ENCODE measurements at places on chromosomes 7 and 10.
A peak's percentile ranks its signal among the peaks of the same experiment; 100 is the strongest.

DNA sequence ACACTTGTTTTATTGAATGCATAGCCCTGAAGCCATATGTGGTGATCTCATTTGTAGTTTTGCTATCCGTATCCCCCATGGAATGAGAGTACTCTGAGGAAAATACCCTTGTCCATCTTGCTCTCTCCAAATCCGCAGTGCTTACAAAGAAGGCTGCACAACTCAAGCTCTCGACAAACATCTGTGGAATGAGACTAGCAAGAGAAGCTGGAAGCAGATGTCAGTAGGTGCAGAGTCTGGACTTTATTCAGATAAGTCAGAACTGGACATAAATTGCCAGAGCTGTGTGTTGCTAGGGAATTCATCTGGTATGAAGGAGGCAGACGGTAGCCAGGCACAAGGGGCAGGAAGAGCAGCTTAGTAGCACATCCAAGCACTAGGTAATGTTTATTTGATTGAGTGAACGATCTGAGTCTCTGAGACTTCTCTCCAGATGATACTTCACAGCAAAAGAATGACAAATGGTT is 1046.2 kb downstream of the XPNPEP1 start:
- no peak for DNase-seq

DNA sequence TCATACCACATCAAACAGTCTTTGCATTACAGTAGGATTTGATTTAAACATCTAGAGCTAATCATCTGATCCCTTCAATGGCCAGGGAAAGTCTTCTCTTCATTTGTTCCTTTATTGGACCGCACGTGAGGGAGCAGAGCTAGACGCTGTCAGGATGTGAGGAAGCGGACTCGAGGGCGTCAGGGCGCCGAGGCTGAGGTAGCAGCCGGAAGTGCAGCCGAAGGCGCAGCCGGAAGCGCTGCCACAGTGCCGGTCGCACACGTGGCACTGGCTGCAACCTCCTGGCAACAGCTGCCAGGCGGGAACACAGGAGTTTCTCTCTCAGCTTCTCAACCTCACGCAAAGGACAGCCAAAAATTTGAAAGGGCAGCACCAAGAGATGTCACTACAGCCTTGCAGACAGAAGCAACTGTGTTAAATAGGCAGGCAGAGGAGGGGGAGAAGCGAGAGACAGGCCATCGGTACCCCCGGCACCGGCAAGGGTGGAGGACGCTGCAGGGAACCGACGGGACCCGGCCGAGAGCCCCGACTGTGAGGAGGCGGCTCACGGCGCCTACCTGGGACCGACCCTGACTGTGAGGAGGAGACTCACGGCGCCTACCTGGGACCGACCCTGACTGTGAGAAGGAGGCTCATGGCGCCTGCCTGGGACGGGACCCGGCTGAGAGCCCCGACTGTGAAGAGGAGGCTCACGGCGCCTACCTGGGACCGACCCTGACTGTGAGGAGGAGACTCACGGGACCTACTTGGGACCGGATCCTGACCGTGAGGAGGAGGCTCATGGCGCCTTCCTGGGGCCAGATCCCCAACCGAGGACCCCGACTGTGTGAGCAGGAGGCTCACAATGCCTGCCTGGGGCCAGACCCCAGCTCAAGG is 32.3 kb downstream of the VIPR2 start:
- DNase-seq: no peak

GRCh38 chr10:79050896-79051555 is 17.7 kb upstream of the ZMIZ1 start:
- DNase-seq: no peak

DNA sequence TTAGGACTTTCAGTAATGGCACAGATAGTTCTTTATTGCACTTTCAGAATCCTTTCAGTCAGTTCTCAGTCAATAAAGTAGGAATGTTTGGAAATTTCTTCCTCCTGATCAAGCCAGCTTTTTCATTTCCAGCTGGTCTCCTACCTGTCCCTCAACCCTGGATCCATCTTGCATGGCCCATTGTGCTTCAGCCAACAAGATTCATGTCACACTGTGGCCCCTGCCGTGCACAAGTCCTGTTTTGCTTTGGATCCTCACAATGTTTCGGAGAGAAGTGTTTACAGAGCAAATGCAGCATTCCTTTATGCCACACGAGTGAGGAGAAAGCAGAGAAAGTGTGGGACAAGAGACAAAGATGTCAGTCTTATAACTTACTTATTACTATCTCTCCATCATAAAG is 1694.7 kb upstream of the LRRTM3 start:
- no peak for DNase-seq

GRCh38 chr10:94358480-94358879 is 4.3 kb downstream of the NOC3L start:
- DNase-seq: no peak

- DNase-seq: no peak
Measured at GRCh38 chr10:24425151-24425550, 216.2 kb downstream of the KIAA1217 start.

DNA sequence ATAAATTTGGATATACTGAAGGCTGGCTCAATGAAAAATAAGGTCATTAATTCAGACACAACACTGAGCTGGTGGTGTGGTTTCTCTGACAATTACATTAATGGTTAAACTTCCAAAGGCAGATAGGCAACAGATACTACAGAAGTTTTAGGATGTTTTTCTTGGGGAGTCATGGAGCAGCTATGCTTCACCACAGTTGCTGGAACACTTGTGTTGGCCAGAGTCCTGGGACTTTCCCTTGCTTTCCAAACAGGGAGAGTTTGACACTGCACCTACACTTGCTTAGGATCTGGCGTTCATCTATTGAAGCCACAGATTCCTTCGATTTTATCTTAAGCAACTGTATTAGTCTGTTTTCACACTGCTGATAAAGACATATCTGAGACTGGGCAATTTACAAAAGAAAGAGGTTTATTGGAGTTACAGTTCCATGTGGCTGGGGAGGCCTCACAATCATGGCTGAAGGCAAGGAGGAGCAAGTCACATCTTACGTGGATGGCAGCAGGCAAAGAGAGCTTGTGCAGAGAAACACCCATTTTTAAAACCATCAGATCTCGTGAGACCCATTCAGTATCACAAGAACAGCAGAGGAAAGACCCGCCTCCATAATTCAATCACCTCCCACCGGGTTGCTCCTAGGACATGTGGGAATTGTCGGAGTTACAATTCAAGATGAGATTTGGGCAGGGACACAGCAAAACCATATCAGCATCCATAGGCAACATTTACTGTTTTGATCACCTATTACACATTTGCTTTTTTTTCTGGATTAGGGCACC is 27.8 kb upstream of the TMEM178B start:
- DNase-seq: no peak

GRCh38 chr7:142632271-142633134 is 116.8 kb upstream of the PRSS1 start:
- DNase-seq: peak; percentile 61

GRCh38 chr10:93425861-93426260 is 56.3 kb downstream of the MYOF start:
- no peak for DNase-seq

DNA sequence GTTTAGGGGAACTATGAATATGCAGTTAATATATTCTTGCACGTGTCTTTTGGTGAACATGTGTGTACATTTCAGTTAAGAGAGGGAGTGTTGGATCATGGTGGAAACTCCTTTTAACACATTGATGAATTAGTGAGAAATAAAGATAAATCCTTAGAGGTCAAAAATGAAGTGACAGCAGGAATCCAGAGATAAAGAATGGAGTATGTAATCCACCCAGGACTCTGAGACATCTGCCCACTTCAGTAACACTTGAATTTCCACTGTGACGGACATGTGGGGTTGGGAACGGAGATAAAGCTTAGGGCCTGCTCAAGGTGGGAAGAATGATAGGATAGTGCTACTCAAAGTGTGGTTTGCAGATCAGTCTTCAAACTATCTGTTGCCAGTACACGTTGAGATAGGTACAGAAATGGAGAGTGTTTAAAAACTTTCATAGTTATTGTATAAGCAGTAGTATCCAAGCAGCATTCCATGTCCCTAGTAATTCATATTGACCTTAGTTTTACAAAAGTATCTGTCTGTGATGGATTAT is 6.6 kb upstream of the RELN start:
- DNase-seq: no peak

GRCh38 chr10:71659111-71659634 is 60.4 kb downstream of the C10orf105 start:
- DNase-seq: no peak

GRCh38 chr10:74255214-74255613 is 104.2 kb downstream of the ADK start:
- no peak for DNase-seq

- DNase-seq: no peak
Measured at GRCh38 chr7:132377703-132378584, 198.3 kb downstream of the PLXNA4 start.

DNA sequence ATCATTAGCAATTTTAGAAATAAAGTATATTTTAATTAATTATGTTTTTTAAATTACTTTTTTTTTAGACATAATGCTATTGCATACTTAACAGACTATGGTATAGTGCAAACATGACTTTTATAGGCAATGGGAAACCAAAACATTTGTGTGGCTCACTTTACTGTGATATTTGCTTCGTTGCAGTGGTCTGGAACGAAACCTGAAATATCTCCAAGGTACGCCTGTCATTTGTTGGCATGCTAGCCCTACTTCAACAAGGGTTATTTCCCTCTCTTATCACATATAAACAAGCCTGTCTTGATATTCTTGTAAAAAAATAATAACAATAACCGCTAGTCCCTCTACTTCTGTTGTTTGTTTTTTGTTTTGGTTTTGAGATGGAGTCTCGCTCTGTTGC is 74.2 kb downstream of the TYW1B start:
- no peak for DNase-seq

DNA sequence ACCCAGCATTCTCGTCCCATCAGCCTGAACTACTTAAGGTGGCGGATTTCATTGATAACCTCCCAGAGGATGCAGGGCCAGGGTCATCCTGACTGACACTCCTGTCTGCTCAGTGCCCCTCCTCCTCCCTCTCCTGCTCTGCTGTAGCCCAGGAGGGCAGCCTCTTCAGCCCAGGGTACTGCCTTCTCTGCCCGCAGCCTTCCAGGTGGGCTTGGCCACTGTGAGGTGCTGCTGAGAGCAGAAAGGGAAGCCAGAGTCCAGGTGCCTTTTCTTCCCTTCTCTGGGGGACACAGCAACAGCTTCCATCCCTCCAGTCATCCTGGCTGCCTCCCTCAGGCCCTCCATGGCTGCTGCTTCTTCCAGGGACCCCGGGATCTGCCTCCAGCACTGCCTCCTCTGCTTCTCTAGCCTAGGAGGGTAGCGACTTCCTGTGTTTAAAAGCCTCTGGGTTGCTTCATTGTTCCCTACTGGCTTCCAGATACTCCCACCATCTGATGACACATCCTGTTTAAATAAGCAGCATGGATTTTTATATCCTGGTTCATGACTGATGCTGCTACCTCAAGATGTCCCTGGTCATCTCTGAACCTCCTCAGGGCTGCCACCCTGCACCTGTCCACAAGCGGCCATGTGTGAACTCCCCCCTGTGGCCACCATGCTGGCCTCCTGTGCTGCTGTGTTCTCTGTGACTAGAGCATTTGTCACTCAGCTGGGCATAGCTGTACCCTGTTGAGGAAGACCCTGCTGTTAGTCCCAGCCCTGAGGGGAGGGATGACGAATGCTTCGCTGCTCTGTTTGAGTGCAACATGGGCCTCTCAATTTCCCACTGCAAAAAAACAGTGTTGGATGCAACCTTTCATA is 55.8 kb downstream of the AKR1C4 start:
- DNase-seq: no peak

DNA sequence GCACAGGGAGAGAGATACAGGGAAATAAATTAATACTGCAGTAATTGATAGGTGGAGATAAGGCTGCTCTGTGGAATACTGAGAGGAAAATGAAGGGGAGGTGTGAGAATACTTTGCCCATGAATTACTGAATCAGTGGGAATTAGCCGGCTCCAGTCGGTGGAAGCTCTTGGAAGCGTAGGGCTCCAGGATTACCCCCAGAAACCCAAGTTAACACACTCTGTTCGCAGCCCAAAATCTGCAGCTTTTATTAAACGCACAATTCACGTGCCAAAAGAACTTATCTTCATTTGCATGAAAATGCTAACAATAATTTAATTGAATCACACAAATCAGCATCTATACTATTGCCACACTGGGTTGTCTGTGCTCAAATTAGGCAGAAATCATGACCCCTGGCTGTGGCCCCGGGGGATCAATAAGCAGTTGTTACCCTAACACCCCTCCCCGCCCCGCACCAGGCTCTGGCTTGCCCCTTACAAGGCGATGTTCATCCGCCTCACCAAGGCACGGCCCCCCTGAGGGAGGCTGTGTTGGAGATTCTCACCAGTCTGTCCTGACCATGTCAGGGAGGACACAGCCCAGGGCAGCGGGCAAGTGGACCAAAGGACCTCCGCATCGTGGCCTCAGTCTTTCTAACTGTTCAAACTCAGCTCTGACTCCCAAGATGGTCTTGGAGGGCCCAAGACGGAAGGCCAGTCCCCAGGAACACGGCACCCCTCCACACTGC is 48.4 kb upstream of the MGMT start:
- no peak for DNase-seq

- no peak for DNase-seq
Measured at GRCh38 chr7:155378959-155379871, 78.7 kb upstream of the EN2 start.

GRCh38 chr10:27646604-27647175 is 98.9 kb downstream of the MKX start:
- no peak for DNase-seq

DNA sequence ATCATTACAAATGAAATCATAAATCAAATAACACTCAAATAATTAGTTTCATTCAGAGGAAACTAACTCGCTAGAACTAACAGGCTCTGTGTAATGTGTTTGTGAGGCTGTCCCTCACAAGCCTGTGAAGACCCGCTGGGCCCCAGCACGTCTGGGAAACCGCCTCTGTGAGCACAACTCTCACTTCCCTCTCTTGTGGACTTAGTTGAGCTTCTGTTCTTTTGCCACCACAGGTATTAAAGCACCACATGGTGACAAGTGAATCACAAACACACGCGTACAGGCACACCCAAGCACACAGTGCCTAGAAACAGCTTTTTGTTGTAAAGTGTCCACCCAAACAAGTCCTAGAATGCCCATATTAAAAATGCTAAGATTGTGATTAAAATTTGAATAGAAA is 51.0 kb downstream of the ZNF777 start:
- no peak for DNase-seq

Measured in central memory CD4-positive, alpha-beta T cell (primary cell).